ENCODE measurements at places on chromosomes 1 and 21. TPM values are rescaled to one million over a fixed set of nuclear protein-coding genes. Genes with fewer than 3 reads are reported as not detected.
A peak's percentile ranks its signal among the peaks of the same experiment; 100 is the strongest.

FAM151A gene
- 0.47 TPM for total RNA-seq

BRINP2 gene
- 0.09 TPM for total RNA-seq

COL11A1 gene
- total RNA-seq = 0.24 TPM

MR1 gene
- total RNA-seq = 21.1 TPM

AJAP1 gene
- total RNA-seq = 0.09 TPM

TMEM125 gene
- total RNA-seq = 0.42 TPM

PPIAL4G gene
- 0.05 TPM for total RNA-seq

HTR1D gene
- not detected for total RNA-seq

CIART gene
- total RNA-seq = 3.4 TPM

DNA sequence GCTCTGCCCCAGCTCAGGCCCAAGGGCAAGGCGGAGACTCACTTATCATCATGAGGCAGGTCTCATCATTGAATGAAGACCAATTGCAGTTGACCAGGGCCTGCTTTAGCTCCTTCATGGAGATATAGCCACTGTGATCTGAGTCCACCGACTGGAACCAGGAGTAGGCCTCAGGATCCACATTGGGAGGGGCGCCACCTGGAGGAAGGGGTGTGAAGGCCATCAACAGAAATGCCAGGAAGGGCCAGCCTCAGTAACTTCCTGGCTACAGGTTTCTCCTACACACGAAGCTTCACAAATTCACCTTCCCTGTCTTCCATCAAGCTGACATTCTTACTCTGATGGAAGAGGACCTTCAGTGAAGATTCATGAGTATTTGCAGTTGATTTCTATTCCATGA, 11.6 kb downstream of the PEF1 start:
- no peak overlapping the region for H3K4me3 ChIP-seq
- H3K36me3 ChIP-seq = peaks cover 61% of the 10 kb centered on the region
- no peaks in the 10 kb centered on the region for H3K27me3 ChIP-seq

DNA sequence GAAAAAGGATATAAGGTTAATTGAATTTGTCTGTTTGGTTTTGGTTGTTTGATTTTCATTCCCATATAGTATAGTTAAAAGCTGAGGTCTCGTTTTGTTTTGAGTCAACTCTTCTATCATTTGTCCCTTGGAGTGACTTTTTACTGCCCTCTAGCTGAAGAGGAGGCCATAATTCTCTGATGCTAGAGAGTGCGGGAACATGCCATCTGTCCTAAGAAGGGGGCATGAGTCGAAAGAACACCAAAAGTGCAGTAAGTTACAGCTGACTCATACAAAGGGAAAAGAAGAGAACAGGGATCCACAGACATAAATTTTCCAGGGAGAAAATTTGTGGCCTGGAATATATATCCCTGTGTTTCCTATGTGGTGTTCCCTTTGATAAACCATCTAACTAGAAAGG, 4.1 kb downstream of the KRTAP21-3 start:
- no peaks in the 10 kb centered on the region for H3K27me3 ChIP-seq
- DNase-seq = no peak
- H3K4me1 ChIP-seq = no peaks in the 10 kb centered on the region
- H3K4me3 ChIP-seq = no peak overlapping the region
- H3K27ac ChIP-seq = no peak overlapping the region

DNA sequence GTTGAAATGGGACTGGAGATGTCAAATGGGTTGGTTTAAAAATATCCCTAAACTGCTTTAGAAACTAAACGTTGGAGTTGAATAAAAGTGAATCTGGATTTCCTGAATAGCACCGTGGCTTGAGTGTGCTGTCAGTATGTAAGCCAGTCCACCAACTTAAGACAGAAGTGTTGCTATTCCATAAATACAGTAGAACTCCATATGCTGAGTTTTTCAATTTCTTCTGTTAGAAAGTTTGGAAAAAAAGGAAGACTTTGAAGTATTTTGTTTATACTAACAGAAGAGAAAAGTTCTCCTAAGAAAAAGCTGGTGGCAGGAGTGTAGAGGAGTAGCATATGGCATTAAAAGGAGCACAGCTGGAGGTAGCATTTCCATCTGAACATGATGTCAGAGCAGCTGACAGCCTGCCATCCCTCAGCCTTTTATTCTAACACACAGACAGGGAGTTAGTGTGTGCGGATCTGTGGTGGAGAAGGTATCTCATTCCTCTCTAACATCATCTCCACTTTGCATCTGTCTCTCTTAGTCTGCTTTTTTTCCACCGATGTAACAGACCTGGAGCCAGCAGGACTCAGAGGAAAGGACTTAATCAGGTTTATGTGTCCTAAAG, at the start of gene ZBTB18:
Gene ZBTB18, plus strand, starts transcription at position 449 of the 610 bp plus-strand sequence. Its CDS starts 149 bp downstream, at position 598.
- H3K36me3 ChIP-seq = peaks cover 23% of the 10 kb centered on the region
- H3K27me3 ChIP-seq = no peaks in the 10 kb centered on the region
- peak within 1 kb of the TSS; percentile 98 for H3K27ac ChIP-seq
- H3K4me1 ChIP-seq = peaks cover 30% of the 10 kb centered on the region
- H3K4me3 ChIP-seq = peak within 1 kb of the TSS; percentile 84

GRCh38 chr1:57704811-57705210, 281.0 kb upstream of the DAB1 start:
- no peak overlapping the region for H3K27ac ChIP-seq
- DNase-seq = no peak
- no peaks in the 10 kb centered on the region for H3K36me3 ChIP-seq
- H3K4me3 ChIP-seq = no peak overlapping the region
- no peaks in the 10 kb centered on the region for H3K4me1 ChIP-seq
- no peaks in the 10 kb centered on the region for H3K27me3 ChIP-seq

GRCh38 chr21:29637553-29637952, 302.2 kb downstream of the GRIK1 start:
- H3K4me1 ChIP-seq = no peaks in the 10 kb centered on the region
- H3K36me3 ChIP-seq = no peaks in the 10 kb centered on the region
- H3K4me3 ChIP-seq = no peak overlapping the region
- H3K27ac ChIP-seq = no peak overlapping the region
- H3K27me3 ChIP-seq = no peaks in the 10 kb centered on the region

- H3K4me3 ChIP-seq = no peak overlapping the region
- DNase-seq = no peak
- H3K36me3 ChIP-seq = no peaks in the 10 kb centered on the region
- H3K4me1 ChIP-seq = no peaks in the 10 kb centered on the region
- no peaks in the 10 kb centered on the region for H3K27me3 ChIP-seq
- no peak overlapping the region for H3K27ac ChIP-seq
Observed at GRCh38 chr1:245871191-245871590, 635.9 kb downstream of the SMYD3 start.

DNA sequence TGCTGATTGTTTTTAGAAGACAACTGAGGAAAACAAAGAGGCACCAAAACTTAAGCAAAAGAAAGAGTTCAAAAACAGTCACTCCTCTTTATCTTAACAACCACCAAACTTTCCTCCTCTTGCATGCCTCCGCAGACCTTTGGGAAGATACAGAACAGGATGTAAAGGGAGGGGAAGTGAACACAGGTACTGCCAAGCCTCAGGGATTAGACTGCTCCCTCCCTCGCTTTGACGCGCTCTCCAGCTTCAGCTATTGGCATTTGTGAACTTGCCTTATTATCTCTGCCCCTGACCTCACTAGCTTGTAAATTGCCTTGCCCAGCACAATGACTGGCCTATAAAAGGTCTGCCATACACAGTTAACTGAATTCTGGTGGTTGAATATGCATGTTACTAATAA, 4.8 kb upstream of the SRP9 start:
- no peak for DNase-seq
- no peaks in the 10 kb centered on the region for H3K36me3 ChIP-seq
- H3K27ac ChIP-seq = no peak overlapping the region
- peaks cover 5% of the 10 kb centered on the region for H3K4me1 ChIP-seq

GRCh38 chr1:205065666-205066065, 18.6 kb downstream of the TMEM81 start:
- H3K4me1 ChIP-seq = no peaks in the 10 kb centered on the region
- no peak overlapping the region for H3K4me3 ChIP-seq
- H3K27ac ChIP-seq = no peak overlapping the region
- no peak for DNase-seq

GRCh38 chr21:44647222-44647552, 973 bp downstream of the KRTAP10-11 start:
- H3K27ac ChIP-seq = no peak overlapping the region
- DNase-seq = no peak
- no peaks in the 10 kb centered on the region for H3K36me3 ChIP-seq
- H3K4me3 ChIP-seq = no peak overlapping the region
- H3K27me3 ChIP-seq = no peaks in the 10 kb centered on the region
- no peaks in the 10 kb centered on the region for H3K4me1 ChIP-seq

DNA sequence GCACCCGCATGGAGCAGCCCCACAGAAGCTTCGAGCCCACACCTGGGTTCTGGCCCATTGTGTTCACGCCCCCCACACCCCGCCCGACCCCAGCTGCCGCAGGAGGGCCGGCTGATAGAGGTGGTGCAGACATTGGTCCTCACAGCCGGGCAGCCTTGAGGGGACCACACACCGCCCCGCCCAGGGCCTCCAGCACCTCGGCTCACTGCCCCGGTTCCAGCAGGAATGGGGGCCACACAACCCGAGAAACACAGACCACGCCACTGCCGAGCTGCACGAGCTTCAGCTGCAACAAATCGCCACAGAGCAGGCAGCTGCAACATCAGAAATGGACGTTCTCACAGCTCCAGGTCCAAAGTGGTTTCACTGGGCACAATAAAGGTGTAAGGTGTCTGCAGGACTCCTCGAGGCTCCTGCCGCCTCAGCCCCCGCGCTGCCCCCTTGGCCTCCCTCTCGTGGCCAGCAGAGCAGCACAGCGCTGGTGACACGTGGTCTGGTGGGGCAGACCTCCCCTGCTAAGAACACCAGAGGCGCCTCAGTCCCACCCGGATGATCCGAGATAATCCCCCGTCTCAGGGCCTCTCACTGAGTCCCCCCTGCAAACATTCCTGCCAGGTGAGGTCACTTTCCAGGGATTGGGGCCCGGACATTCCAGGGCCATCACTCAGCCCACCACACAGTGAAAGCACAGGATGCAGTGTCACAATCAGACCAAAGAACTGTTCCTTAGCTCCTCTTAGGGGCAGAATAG, 62.3 kb upstream of the ADARB1 start:
- no peak for DNase-seq
- H3K36me3 ChIP-seq = no peaks in the 10 kb centered on the region
- H3K4me1 ChIP-seq = no peaks in the 10 kb centered on the region

DNA sequence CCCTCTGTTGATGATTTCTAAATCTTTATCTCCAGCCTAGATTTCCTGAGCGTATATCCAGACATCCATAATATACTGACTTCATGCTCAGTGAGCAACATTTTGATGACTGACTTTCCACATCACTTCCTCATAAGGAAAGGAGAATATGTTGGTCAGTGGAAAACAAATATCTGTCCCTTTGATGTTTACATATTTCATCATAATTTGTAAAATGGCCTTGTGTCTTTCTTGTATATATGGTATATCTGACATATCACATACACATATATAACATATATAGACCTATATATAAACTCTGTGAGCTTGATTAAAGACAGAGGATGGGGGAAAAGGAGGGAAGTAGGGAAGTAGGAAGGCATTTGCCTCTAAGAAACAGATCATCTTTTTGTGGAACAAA, 18.6 kb downstream of the ZBTB8A start:
- no peak for DNase-seq
- H3K4me1 ChIP-seq = no peaks in the 10 kb centered on the region
- H3K36me3 ChIP-seq = no peaks in the 10 kb centered on the region
- H3K27ac ChIP-seq = no peak overlapping the region

- H3K4me1 ChIP-seq = peaks cover 56% of the 10 kb centered on the region
- H3K4me3 ChIP-seq = no peak overlapping the region
- no peak for DNase-seq
Observed at GRCh38 chr1:113934511-113935055, 5.5 kb downstream of the HIPK1 start.

- H3K27ac ChIP-seq = no peak overlapping the region
- DNase-seq = peak; percentile 62
- peaks cover 25% of the 10 kb centered on the region for H3K36me3 ChIP-seq
- H3K27me3 ChIP-seq = no peaks in the 10 kb centered on the region
- no peak overlapping the region for H3K4me3 ChIP-seq
- H3K4me1 ChIP-seq = no peaks in the 10 kb centered on the region
Observed at GRCh38 chr21:43697758-43698643, 20.9 kb upstream of the PDXK start.

- no peaks in the 10 kb centered on the region for H3K4me1 ChIP-seq
- no peaks in the 10 kb centered on the region for H3K27me3 ChIP-seq
- H3K4me3 ChIP-seq = no peak overlapping the region
- no peak overlapping the region for H3K27ac ChIP-seq
- no peaks in the 10 kb centered on the region for H3K36me3 ChIP-seq
- DNase-seq = no peak
Observed at GRCh38 chr1:216961516-216961915, 238.3 kb upstream of the ESRRG start.

All from thymus (tissue), 14 donors.